ENCODE measurements at places on chromosomes 7 and 10. TPM values are rescaled to one million over a fixed set of nuclear protein-coding genes. Genes with fewer than 3 reads are reported as not detected.

TMUB1 gene
- total RNA-seq: 18.7 TPM

IDI2 gene
- not detected for total RNA-seq

IKZF1 gene
- 1.7 TPM for total RNA-seq

PHYHIPL gene
- total RNA-seq: not detected

EPO gene
- not detected for total RNA-seq

LRRD1 gene
- total RNA-seq: 0.10 TPM

AKR1E2 gene
- total RNA-seq: 6.0 TPM

DNA sequence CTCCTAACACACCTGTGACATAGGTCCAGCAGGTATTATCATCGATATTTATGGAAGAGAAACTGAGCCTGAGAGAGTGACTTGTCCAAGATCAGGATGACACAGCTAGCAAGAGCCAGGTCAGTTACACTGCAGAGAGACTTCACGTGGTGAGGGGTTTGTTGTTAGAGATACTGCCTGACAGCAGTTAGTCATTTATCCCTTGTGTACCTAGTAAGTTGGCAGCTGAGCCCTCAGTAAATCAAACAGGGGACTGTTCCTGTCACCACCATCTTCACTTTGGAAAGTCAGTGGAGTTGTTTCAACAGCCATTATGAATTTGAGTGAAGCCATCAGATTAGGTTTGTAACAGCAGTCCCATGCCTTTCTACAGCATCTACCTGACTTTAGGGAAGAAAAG, 87.5 kb upstream of the GATA3 start:
- no peak for ATAC-seq

DNA sequence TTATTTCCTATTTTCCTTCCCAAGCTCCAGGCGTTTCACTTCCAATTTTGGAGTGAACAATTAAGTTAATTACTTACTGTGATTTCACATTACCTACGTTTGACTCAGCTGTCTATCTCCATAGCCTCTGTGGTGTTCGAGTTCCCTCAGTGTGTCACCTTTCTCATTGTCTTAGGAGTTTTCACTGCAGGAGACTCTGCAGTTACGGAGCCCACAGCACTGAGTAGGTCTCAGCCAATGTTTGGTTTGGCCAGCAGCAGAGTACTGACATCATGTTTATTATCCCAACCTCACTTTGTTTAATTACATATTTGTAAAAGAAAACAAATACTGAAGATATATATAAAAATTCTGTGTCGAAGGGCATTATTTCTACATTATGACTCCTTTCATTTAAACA, 1123.9 kb downstream of the CNTNAP2 start:
- no peak for ATAC-seq

DNA sequence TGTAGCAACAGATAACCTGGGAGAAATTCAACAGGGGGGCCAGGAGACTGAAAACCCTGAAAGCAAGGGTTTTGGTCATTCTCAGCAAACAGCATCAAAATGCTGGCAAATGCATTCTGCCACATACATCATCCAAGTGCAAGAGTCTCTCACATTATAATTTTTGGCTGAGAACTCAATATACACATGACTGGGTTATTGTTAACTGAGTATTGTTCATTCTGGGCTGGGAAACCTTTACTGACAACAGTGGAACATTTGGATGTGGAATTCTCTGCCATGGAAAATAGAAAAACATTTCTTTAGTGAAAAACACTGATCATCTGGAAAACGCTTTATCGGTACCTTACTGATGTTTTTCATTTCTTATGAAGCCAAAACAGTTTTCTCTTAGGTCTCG, 73.1 kb upstream of the MET start:
- no peak for ATAC-seq

- no peak for ATAC-seq
Observed at GRCh38 chr7:148699782-148700629, 1.3 kb downstream of the CUL1 start.

DNA sequence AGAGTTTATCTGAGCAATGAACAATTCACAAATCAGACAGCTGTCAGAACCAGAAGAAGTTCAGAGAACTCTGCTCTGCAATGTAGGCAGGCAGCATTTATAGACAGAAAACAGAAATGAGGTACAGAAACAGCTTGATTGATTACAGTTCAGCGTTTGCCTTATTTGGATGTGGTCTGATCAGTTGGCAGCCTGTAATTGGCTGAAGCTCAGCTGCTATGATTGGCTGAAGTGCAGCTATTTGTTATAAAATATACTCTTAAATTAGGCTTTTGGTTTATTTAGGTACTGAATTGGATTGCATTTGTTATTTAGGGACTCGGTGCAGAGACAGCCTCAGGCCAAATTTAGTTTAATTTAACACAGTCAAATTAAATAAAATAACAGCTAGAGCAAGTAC, 85.8 kb upstream of the JAZF1 start:
- ATAC-seq: no peak
